Cardiac muscle cell (in vitro differentiated cells and primary cell): ENCODE measurements at places on chromosomes 4 and X. TPM values are rescaled to one million over a fixed set of nuclear protein-coding genes. Genes with fewer than 3 reads are reported as not detected.
A peak's percentile ranks its signal among the peaks of the same experiment; 100 is the strongest.

C1QTNF7 gene
- not detected in 2 replicates for total RNA-seq

CABS1 gene
- total RNA-seq = not detected in 2 replicates

GRCh38 chr4:2809610-2810180, 16.8 kb downstream of the SH3BP2 start:
- H3K4me1 ChIP-seq = peaks cover 9% of the 10 kb centered on the region
- H3K27ac ChIP-seq = no peak overlapping the region
- H3K36me3 ChIP-seq = no peaks in the 10 kb centered on the region

DNA sequence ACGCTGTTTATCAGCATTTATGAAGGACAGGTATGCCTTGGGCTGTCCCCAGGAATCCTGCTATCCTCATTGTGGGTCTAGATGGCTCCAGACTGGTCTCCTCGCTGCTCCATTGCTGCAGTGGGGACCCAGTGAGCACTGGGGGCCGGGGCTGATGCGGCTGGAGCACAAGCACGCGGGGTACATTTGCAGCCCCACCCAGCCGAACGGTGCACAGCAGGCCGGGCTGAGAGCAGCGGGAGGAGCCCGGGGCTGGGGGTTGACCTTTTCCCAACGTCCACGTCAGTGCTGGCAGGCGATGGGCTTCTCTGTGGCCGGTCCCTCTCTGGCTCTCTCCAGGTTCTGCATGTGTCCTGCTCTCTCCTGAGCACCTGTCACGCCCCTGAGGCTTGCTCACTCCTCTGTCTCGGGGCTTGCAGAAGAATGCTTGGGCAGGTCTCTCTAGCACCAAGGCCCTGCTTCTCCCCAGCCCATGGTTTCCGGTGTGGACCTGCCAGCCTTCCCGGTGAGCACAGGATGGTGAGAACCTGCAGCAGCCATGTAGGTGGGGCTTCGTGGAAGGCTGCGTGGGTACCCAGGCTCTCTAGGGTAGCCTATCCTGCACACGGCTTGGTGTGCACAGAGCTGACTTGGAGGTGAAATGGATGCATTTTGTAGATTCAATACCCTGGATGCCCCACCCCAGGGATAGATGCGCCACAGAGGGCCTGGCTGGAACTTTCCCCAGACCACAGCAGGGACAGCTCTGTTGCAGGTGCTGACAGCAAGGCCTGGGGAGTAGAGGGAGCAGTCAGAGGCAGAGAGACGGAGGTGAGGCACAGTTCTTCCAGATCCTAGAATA, 89.1 kb upstream of the ADRA2C start:
- H3K27ac ChIP-seq = no peak overlapping the region
- H3K4me1 ChIP-seq = no peaks in the 10 kb centered on the region
- no peaks in the 10 kb centered on the region for H3K27me3 ChIP-seq
- H3K36me3 ChIP-seq = no peaks in the 10 kb centered on the region

GRCh38 chr4:94766856-94767255, 9.1 kb downstream of the BMPR1B start:
- H3K27me3 ChIP-seq = peaks cover 18% of the 10 kb centered on the region
- no peaks in the 10 kb centered on the region for H3K4me1 ChIP-seq
- H3K4me3 ChIP-seq = no peak overlapping the region
- no peak for DNase-seq
- no peaks in the 10 kb centered on the region for H3K36me3 ChIP-seq
- no peak overlapping the region for H3K27ac ChIP-seq

GRCh38 chrX:118437283-118437682, 58.3 kb upstream of the DOCK11 start:
- H3K27me3 ChIP-seq = no peaks in the 10 kb centered on the region
- no peaks in the 10 kb centered on the region for H3K4me1 ChIP-seq
- H3K36me3 ChIP-seq = no peaks in the 10 kb centered on the region
- no peak for DNase-seq

- H3K27ac ChIP-seq = no peak overlapping the region
- no peak overlapping the region for H3K4me3 ChIP-seq
- DNase-seq = peak; percentile 2
- H3K4me1 ChIP-seq = peaks cover 5% of the 10 kb centered on the region
- no peaks in the 10 kb centered on the region for H3K27me3 ChIP-seq
- no peaks in the 10 kb centered on the region for H3K36me3 ChIP-seq
Measured at GRCh38 chr4:75180790-75181776, 248.2 kb downstream of the PARM1 start.

DNA sequence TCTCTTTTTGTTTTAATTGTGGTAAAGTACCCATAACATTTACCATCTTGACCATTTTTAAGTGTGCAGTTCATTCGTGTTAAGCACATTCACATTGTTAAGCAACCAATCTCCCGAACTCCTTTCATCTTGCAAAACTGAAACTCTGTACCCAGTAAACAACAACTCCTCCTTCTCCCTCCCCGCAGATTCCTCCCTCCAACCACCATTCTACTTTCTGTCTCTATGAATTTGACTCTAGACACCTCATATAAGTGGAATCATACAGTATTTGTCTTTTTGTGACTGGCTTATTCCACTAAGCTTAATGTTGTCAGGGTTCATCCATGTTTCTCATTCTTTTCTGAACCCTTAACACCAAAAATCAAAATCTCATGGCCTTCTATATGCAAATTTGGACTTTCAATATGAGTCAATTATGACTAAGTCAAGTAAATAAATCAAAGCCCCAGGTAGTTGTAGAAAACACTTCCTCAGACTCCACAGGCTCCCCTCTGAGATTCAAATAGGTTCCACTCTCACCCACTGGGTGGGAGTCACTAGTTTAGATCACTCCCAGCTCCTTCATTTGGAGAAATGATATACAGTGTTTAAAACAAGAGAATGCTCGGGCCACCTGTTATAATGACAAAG, 9.8 kb upstream of the RTL5 start:
- DNase-seq = no peak
- no peaks in the 10 kb centered on the region for H3K36me3 ChIP-seq
- H3K4me3 ChIP-seq = no peak overlapping the region
- H3K27ac ChIP-seq = no peak overlapping the region

- DNase-seq = no peak
- no peak overlapping the region for H3K27ac ChIP-seq
- H3K4me3 ChIP-seq = no peak overlapping the region
- H3K4me1 ChIP-seq = peaks cover 3% of the 10 kb centered on the region
- no peaks in the 10 kb centered on the region for H3K27me3 ChIP-seq
Measured at GRCh38 chr4:158025131-158025530, 147.7 kb downstream of the GASK1B start.

DNA sequence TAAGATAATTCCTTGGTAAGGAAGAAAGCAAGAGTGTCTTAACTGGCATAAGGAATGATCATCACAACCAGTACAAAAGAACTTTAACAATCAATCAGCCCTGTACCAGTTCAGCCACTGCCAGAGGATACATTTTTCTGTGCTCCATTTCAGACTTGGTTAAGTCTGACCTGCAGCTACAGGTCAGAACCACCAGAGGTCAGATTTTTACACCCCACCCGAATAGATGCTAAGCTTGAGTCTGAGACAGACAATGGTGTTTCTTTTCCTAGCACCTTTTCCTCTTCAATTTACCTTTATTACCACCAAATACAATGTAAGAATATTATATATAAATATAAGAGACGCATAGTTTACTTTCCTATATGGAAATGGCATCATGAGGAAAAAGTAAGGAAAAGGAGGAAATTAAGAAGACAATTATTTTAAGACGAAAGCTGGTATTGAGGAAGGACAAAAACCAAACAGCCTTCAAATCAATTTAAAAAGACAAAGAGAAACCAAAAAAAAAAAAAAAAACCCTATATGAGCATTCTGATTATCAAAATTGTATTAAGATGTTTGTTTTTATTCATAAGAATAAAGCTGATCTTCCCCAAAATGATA, 215.3 kb upstream of the TTC29 start:
- H3K27me3 ChIP-seq = no peaks in the 10 kb centered on the region
- H3K36me3 ChIP-seq = no peaks in the 10 kb centered on the region
- peak; percentile 67 for DNase-seq
- H3K4me1 ChIP-seq = peaks cover 10% of the 10 kb centered on the region
- no peak overlapping the region for H3K4me3 ChIP-seq

DNA sequence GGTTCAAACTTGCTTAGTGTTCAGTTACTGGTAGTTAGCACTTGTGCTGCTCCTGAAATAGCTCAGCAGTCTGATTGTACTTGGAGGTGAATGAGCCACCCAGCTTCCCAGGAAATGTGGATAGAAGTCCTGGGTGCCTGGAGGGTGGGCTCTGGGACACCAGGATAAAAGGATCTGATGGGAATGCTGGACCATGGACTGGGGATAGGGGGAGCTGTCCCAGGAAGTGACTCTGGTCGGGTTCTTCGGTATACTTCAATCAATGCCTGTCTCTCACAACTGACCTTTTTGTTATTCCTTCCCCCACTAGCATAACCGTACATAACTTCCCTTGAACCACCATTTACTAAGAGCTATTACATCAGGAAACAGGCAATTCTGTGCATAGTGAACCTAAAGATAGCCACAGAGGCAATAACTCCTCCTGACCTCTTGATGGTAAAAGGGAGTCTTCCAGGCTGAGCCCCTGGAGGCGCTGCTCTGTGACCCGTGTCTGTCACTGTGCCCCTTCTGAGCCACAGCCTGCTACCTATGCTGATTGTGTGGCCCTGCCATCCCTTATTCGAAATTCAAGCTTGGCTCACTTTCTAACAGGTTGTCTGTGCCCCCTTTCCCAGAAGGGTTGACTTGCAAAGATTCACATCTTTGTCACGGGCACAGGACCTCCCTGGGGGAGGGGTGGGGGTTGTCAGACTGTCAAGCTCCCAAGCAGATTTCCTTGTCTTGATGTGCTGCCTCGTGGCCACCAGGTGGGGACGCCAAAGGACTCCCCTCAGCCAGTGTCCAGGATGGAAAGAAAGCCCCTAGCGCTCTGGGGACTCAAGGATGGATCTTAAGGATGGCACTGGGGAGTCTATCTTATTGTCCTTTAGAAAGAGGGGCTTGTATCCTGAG, 24.5 kb upstream of the WDR1 start:
- H3K4me3 ChIP-seq = no peak overlapping the region
- H3K27me3 ChIP-seq = no peaks in the 10 kb centered on the region
- H3K36me3 ChIP-seq = no peaks in the 10 kb centered on the region
- DNase-seq = no peak

DNA sequence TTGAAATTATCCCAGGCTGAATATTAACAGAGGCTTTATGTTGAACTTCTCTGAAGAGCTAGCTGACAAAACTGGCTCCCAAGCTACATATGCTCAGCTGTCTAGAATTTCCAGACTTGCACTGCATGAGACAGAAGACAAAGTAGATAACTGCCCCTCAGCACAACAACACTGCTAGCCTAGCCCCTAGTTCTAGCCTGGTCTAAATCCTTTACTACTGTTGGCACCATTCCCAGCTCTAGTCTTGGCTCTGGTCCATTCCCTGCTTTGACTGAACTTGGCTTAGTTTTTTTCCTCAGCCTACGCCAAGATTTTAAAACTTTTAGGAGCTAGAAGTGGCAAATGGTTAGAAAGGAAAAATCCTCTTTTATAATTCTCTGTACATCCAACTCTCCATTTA, 7.6 kb upstream of the OPHN1 start:
- no peak overlapping the region for H3K4me3 ChIP-seq
- peak; percentile 38 for DNase-seq
- no peak overlapping the region for H3K27ac ChIP-seq
- no peaks in the 10 kb centered on the region for H3K36me3 ChIP-seq
- H3K4me1 ChIP-seq = no peaks in the 10 kb centered on the region

DNA sequence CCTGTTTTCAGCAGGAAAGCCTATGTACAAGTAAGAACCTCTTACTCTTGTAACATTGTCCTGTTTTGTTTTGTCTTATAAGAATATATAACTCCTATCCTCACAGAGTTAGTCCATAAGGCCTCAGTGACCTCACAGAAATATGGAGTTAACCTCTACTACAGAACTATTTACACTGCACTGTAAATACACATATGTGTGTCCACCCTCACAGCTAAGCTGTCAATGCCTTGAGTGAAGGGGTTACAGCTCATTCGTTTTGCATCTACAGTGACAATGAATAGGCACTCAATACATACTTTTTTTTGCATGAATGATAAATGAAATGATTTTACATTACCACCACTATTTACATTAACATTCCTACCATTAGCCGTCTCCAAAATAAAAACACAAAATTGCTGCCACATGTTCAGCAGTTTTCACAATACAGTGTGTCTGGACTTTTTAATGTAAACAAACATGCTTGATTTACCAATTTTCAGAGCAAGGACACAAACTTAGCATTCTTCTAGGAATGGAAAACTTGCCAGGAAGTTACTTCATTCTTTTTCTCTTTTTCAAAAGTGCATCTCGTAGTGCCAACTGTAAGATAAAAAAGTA, 9.5 kb upstream of the NAAA start:
- no peaks in the 10 kb centered on the region for H3K27me3 ChIP-seq
- peaks cover 64% of the 10 kb centered on the region for H3K36me3 ChIP-seq
- no peak for DNase-seq
- no peak overlapping the region for H3K4me3 ChIP-seq
- H3K27ac ChIP-seq = no peak overlapping the region

DNA sequence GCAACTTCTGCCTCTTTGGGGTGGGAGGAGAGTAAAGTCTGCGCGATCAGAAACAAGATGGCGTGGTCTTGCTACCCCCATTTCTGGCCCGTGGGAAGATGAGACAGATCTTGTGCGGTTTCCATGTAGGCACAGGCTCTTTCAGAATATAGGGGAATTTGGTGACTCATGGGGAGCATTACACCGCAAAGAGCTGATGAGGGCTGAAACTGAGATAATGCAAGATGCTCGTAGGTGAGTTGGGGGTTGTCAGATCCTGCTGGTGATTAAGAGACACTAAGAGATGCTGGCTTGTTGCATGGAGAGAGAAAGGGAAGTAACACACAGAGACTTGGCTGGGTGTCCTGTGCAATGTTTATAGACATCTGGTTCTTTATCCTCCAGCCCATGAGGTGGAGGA, 1.5 kb downstream of the EVC start:
- no peaks in the 10 kb centered on the region for H3K36me3 ChIP-seq
- no peaks in the 10 kb centered on the region for H3K27me3 ChIP-seq
- DNase-seq = peak; percentile 48
- H3K4me1 ChIP-seq = no peaks in the 10 kb centered on the region
- H3K27ac ChIP-seq = no peak overlapping the region

DNA sequence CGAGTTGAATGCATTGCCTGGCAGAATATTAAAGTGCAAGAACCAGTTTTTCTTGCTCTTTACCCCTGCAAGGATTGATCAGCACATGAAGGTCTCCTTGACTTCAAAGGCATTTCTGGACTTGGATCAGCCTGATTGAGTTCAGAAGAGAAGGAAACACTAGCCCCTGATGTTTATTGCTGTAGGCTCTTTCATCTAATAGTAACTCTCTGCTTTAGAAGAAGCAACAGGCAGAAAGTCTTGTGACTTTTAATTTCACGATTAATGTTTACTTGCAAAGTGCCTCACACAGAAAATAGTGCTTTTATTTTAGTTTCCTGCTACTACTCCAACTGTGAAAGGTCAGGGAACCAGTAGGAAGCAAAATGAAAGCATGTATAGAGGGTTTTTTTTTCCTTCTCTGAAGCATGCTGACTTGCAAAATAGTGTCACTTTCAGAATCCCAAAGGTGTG, 69.1 kb downstream of the PCDH7 start:
- no peak overlapping the region for H3K4me3 ChIP-seq
- no peak overlapping the region for H3K27ac ChIP-seq
- H3K27me3 ChIP-seq = no peaks in the 10 kb centered on the region
- no peaks in the 10 kb centered on the region for H3K36me3 ChIP-seq
- peak; percentile 18 for DNase-seq

- H3K4me1 ChIP-seq = no peaks in the 10 kb centered on the region
- H3K27ac ChIP-seq = no peak overlapping the region
- no peak overlapping the region for H3K4me3 ChIP-seq
- no peaks in the 10 kb centered on the region for H3K36me3 ChIP-seq
- no peak for DNase-seq
Measured at GRCh38 chr4:42412251-42412650, 15.0 kb downstream of the SHISA3 start.
